SIG-M5 (cell line): ENCODE measurements at places on chromosomes 7 and 10.

DNA sequence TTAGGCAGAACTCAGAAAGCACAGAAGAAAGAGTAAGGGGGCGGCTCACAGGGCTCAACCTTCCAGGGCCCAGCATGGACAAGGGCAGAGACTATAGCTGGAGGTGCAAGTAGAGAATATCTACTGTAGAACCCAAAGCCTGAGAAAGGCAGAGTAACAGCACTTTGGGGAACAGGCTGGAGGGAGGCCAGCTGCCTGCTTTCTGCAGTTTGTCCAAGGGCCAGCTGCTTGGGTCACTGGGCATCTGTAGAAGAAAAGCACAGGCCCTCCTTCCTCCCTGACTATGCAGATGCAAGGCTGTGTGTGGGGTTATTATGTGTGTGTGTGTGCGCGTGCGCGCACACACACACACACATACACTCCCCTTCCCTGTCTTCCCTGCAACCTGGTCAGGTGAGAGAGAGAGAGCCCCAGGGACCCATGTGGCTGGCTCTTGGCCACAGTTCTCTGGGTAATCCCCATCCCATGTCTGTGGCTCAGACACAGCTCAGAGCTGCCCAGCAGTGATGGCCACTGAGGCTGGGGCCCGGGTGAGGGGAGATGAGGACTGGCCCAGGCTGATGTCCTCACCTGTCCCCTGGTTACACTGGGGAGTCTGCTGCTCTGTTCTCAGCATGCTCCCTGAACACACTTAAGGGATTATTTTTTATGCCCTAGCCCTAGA, 9.0 kb downstream of the ADRA2A start:
- DNase-seq = no peak

- no peak for DNase-seq
These were observed 19.3 kb downstream of the AP5Z1 start for GRCh38 chr7:4794591-4795350.

DNA sequence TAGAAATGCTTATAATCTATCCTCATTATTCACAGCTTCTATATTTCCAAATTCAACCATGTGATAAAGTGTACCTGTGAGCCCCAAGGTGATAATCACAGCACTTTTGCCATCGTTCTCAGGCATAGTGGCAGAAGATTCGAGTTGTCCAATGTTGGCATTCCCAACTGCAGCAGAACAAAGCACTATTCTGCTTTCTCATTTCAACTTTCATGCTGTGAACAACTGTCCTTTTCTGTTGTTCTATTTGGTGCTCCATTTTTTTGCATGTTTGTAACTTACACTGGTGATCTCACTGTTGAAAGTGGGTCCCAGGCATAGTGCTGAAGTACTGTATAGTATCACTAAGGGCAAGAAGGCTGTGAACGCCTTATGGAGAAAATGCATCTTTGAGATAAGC, 438.2 kb downstream of the PAXIP1 start:
- no peak for DNase-seq

DNA sequence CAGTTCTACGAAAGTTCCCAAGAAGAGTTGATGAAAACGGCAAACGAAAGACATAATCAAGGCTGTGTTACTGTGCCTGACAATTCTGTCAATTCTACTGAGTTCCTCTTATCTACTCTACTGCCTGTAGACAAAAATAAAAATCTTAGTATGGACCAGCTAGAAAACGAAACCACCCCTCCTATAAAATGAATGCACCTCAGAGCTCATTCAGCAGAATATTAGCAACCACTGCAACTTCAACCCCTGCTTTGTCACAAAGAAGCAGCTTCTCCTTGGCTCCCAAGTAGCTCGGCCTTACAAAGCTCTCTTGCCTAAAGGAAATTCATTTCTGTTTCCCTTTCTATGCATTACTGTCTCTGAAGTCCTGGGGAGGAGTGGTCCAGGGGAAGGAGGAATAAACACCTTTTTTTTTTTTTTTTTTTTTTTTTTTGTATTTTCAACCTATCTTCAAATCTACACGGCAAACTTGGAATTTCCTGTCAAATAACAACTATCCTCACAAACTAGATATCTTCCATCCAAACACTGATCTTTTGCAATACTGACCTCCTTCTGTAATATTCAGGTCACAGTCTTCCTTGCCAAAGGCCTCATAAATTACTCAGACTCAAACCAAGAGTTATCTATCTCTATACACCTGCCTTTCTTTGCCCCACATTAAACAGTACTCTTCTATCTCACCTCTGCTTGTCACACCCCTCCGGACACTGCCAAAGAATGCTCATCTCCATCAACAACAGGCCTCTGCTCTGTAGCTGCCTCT, 74.3 kb downstream of the GLI3 start:
- no peak for DNase-seq

- DNase-seq = no peak
These were observed 41.9 kb upstream of the TNKS2 start for GRCh38 chr10:91756286-91756685.

- no peak for DNase-seq
These were observed 77.9 kb downstream of the CTNNA3 start for GRCh38 chr10:67618116-67618515.
